ENCODE measurements at places on chromosomes 1 and 21. TPM values are rescaled to one million over a fixed set of nuclear protein-coding genes. Genes with fewer than 3 reads are reported as not detected.

DNA sequence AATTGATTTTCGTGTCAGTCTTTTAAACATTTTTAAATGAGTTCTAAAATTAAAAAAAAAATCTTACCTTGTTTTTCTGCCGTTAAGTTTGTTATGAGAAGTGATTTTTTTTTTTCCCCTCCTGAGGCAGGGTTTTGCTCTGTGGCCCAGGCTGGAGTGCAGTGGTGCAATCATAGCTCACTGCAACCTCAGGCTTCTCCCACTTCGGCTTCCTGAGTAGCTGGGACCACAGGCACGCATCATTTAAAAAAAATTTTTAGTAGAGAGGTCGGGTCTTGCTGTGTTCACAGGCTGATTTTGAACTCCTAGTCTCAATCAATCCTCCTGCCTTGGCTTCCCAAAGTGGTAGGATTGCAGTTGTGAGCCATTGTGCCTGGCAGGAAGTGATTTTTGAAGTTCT, 41.1 kb downstream of the MTR start:
- no peak overlapping the region for H3K27ac ChIP-seq
- no peaks in the 10 kb centered on the region for H3K27me3 ChIP-seq
- no peak for DNase-seq

DNA sequence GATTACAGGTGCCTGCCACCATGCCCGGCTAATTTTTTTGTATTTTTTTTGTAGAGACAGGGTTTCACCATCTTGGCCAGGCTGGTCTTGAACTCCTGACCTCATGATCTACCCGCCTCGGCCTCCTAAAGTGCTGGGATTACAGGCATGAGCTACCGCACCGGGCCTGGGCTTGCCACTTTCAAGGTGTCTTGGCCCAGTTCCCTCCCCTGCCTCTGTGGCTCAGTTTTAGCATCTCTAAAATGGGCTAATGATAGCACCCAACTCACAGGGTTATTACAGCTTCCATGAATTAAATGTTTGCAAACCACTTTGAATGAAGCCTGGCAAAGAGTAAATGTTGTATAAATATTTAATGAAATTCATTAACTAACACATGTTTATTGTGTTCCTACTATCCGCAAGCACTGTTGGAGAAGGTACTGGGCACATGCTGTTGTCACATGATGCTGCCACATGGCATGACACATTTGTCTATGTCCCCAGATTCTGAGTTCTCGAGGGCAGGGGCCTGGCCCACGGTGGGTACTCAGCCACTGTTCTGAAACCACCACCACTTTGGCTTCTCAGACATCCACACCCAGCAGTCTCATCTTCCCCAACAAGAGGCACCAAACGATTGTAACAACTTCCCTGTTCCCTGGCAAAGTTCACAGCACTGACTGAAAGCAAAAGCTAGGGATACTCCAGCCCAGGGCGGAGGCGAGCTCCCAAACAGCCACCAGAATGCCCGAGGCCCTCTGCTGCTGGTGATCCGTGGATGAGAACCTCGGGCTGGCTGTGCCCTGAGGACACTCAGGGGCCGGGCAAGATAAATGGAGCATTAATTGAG, 9.7 kb downstream of the IFFO2 start:
- H3K27me3 ChIP-seq: peaks cover 19% of the 10 kb centered on the region
- H3K4me1 ChIP-seq: peaks cover 68% of the 10 kb centered on the region
- no peaks in the 10 kb centered on the region for H3K36me3 ChIP-seq
- H3K4me3 ChIP-seq: peak overlapping the region; percentile 50
- no peak for DNase-seq
- peak overlapping the region; percentile 84 for H3K27ac ChIP-seq

DNA sequence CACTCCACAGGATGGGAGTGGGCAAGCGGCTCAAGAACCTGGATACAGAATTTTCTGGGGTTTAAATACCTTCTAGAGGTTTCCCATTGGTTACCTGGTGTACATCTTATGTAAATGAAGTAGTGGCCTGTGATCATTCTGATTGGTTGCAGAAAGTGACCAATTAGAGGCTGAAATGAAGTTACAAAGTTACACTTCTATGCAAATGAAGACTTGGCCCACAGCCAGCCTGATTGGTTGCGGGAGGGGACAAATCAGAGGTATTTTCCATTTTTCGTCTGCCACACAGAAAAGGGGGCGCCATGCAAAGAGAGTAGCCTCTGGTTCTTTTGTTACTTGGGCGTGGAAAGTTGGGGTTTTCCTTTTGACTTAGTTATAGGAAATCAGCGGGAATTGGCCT, 8.9 kb downstream of the KCNAB2 start:
- H3K27me3 ChIP-seq: peaks cover 4% of the 10 kb centered on the region
- DNase-seq: no peak
- no peak overlapping the region for H3K27ac ChIP-seq
- no peaks in the 10 kb centered on the region for H3K36me3 ChIP-seq

- peak overlapping the region; percentile 54 for H3K4me3 ChIP-seq
- H3K27me3 ChIP-seq: peaks cover 4% of the 10 kb centered on the region
- peak overlapping the region; percentile 39 for H3K27ac ChIP-seq
- no peak for DNase-seq
Measured at GRCh38 chr1:19455353-19455752, 30.0 kb downstream of the CAPZB start.

DNA sequence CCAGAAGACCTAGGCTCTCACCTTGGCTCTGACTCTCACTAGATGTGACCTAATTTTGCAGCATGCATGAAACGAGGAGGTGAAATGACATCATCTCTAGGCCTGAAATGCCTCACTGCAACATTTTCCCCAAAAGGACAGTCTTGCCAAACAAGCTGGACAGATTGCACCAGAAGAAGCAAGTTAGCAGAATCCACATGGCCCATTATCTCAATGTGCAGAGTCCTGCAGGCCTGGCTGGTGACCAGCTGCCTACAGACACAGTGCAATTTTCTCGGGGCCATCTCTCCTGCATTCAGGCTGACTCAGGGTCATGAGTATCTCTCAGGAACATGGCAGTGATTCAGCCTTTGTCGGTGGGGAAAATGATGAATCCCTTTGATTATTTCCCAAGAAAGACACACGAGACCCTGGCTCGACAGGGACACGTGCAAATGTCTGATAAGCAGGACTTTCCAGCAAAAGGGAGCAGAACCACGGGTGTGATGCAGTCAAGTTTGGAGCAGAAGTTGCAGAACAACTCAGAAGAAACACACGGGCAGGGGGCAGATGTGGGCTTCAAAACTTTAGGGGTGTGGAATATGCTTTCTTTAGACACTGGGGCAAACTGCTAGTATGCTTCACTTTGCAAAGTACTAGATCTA, 38.7 kb downstream of the TRIM67 start:
- H3K4me3 ChIP-seq: no peak overlapping the region
- H3K4me1 ChIP-seq: no peaks in the 10 kb centered on the region
- H3K27ac ChIP-seq: no peak overlapping the region

GRCh38 chr1:96073100-96073499, 648.5 kb upstream of the PTBP2 start:
- H3K4me3 ChIP-seq: no peak overlapping the region
- no peaks in the 10 kb centered on the region for H3K27me3 ChIP-seq
- no peaks in the 10 kb centered on the region for H3K36me3 ChIP-seq
- peaks cover 5% of the 10 kb centered on the region for H3K4me1 ChIP-seq

DNA sequence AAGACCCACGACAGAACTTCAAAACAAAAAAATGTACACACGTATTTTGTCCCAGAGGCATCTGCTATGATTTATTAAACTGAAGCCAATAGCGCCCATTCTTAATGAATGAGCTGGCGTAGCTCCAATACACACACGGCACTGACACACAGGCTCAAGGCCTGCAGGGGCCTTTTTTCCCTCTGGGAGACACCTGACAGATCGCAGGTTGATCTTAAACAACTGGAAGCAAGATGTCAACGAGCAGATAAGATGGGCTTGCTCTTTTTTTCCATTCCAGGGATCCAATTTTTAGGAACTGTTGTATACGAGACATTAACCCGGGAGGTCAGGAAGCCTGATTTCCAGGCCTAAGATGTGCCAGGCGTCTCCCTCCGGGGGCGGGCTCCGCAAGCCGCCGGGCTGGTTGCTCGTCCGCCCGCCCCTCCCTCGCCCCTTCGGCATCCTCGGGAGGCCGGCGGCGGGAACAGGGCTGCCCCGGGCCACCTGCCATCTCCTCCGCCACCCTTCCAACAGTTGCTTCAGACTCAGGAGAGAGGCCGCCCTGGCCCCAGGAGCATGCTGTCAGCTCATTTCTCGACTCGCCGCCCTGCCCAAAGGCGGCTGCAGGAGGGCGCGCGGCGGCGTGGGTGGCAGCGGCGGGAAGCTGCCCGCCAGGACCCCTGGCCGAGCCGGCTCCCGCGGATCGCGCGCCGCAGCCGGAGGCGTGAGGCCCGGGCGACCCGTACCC, 735 bp downstream of the TTC13 start:
- H3K27ac ChIP-seq: peak overlapping the region; percentile 80
- peak; percentile 54 for DNase-seq

DNA sequence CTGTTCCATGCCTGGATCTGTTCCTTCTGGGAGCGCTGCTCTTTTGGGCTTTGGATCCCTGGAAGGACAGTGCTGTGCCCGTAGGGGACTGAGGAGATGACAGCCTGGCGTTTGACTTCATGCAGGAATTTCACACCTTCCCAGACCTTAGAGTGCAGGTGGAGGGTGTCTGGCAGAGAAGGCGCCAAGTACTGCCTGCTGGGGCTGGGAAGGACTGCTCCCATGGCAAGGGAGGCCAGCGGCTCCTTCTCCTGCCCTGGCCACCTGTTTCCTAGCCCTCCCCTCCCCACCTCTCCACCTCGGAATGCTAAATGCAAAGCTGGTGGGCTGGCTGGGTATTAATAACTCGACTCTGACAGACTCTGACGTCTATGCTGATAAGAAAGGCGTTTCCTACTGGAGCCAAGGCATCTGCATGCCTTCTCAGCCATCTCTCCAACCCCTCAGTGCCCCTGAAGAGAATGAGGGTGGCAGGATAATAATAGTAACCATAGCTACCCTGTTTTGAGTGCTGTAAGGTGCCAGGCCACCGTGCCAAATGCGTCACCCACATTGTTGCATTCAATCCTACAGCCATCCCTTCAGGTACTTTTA, 17.5 kb upstream of the PDIK1L start:
- H3K4me3 ChIP-seq: no peak overlapping the region
- H3K27me3 ChIP-seq: peaks cover 5% of the 10 kb centered on the region

- no peaks in the 10 kb centered on the region for H3K4me1 ChIP-seq
- H3K36me3 ChIP-seq: no peaks in the 10 kb centered on the region
- no peak overlapping the region for H3K4me3 ChIP-seq
- no peaks in the 10 kb centered on the region for H3K27me3 ChIP-seq
Measured at GRCh38 chr1:57285992-57286391, 137.9 kb downstream of the DAB1 start.

The CFHR3 gene
- not detected for total RNA-seq

Measured in glutamatergic neuron (in vitro differentiated cells).